ENCODE measurements at places on chromosomes 11 and 22.

GRCh38 chr11:1126935-1127663 is 30.7 kb upstream of the MUC5AC start:
- no peak for DNase-seq

GRCh38 chr11:122343210-122343609 is 227.2 kb upstream of the BLID start:
- DNase-seq: no peak

DNA sequence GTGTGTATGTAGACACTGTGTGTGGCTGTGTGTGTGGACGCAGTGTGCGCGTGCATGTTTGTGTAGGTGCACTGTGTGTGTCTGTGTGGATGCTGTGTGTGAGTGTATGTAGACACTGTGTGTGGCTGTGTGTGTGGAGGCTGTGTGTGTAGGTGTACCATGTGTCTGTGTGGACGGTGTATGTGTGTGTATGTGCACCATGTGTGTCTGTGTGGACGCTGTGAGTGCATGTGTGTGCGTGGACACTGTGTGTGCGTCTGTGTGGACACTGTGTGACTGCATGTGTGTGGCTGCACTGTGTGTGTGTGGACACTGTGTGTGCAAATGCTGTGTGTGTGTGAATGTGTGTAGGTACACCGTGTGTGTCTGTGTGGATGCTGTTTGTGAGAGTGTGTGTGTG is 10.3 kb downstream of the TRPM5 start:
- no peak for DNase-seq

DNA sequence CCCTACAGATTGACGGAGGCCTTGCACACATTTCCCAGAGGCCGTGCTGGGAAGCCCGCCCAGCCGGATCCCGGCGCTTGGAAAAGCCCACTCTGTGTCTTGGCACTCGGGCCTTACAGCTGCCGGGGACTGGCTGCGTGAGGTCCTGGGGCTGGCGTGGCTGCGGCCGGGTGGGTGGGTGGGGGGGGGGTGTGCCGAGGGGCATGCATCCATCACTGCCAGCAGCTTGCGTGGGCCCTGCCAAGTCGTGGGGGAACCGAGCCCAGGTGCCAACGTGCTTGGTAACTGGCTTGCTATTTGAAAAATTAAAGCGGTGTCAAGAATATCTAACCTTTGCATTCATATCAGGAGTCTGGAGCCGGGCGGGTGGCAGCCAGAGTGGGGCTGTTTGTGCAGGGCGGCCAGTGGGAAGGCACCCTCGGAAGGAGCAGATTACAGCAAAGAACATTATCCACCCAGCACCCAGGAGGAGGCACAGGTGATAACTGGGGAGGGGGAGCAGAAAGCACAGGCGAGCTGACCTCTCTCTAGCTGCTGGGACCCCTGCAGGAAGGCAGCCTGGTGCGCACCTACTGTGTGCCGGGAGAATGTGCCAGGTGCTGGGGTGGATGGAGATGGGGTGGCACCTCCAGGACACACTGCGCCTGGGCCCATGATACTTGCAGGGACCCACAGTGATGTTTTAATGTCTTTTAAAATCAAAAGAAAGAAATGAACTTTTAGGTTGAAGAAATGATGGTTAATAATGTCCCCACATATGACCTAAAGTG is 28.5 kb upstream of the SMIM38 start:
- peak; percentile 34 for DNase-seq

DNA sequence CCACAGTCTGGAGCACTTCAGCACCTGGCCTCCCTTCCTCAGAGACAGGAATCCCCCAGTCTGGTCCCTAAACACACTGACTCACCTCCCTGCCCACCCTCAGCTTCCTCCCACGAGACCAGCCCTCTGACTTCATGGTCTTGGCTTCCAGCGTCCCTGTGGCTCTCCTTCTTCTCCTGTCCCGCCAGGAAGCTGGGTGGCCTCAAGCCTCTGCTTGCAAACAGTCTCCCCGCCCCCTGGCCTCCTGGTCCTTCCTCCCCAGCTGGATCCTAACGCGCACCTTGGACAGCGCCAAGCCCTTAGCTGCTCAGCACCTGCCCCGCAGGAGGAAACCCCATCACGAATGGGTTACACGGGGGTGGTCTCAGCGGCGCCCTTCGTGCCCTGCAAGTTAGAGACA is 4.5 kb downstream of the NCF4 start:
- DNase-seq: no peak

DNA sequence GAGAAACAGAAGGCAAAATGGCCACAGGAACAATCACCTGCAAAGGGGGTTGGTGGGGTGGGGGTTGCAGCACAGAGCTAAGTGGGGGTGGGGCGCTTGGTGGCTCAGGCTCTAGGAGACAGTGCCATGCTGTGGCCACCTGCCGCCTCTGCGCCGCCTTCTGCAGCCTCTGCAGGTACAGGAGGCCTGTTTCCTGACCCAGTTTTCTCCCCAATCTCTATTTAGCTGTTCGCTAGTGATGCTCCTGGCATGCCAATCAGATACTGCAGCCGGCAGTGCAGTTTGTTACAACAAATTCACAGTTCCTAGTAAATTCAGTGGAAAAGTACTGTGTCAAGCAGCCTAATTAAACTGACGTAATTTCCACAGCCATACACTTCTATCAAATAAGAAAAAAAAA is 106.4 kb downstream of the SERGEF start:
- peak; percentile 80 for DNase-seq

DNA sequence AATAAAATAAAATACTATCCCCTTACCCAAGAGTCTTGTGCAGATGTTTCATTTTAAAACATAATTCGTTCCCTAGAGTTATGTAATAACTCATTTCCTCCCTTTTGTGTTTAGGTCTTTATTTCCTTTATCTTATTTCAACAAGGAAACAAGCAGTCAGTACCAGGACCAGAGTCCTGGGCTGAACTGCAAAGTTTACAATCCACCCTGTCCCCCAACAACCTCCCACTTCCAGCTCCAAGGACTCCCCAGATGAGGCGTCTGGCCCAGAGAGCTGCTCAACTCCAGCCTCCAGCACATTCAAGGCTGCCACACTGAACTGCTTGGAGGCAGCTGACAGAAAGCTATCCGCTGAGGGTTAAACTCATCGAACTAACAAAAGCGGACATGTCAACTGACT is 4.5 kb downstream of the POLDIP3 start:
- DNase-seq: no peak

- DNase-seq: no peak
Measured at GRCh38 chr11:61782299-61782698, 10.1 kb downstream of the TMEM258 start.

- DNase-seq: no peak
Measured at GRCh38 chr22:38861927-38862326, 10.1 kb downstream of the CBX6 start.

DNA sequence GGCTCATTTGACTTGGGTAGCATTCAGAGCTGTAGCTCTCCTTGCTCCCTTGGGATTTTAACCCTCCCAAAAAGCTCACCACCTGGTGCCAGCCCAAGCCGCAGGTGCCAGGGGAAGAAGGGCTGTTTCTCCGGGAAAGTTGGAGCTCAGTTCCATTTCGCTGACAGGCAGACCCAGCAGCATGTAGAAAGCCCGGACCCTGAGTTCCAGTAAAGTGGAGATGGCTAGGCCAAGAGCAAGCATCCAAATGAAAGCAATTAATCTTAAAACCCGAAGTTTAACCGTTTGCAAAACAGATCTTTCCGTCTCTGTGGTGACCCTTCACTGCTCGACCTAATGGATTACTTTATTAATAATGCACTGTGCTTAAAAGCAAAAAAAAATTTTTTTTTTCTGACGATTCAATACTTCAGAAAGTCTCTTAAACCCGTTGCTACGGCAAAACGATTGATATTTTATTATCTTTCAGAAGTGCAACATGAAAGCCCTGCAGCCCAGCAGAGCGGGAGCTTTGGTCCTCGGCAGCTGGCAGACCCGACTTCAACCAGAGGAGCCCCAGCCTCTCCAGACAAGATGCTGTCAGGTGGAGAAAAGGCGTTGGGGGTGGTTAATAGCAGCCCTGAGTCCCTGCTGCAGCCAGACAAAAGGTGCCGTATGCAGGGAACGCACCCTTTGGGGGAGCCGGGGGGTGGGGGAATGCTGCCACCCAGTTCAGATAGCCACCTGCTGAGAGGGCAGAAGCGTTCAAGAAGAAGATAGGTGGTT is 3.3 kb downstream of the LMO1 start:
- DNase-seq: no peak

- no peak for DNase-seq
Measured at GRCh38 chr22:27785831-27786230, 15.7 kb downstream of the MN1 start.

DNA sequence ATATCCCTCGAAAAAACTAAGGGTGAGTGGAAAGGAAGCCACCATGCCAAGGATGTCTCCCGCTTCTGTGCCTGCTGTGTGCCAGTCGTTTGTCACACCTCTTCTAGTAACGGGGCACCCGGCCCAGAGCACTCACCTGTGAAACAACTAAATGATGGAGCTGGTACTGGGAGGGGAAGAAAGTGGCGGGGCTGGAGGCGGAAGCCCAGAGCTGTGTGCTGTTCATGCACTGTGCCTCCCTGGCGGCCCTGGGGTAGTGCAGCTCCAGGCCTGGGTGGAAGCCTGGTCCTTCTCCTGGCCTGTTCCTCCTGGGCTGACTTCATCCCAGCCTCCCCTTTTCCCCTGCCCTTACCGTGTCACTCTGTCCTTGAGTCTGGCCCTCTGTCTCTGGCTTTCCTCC is 130.2 kb downstream of the CEP164 start:
- DNase-seq: no peak

- DNase-seq: no peak
Measured at GRCh38 chr11:2928605-2929530, at the start of gene PHLDA2. PHLDA2 (minus strand) TSS chr11:2929420; CDS start chr11:2929364, 56 bp downstream.

- peak; percentile 70 for DNase-seq
Measured at GRCh38 chr11:68010090-68011041, at the start of gene ALDH3B1. ALDH3B1 (plus strand) TSS chr11:68010327; CDS start chr11:68015298, 4,971 bp downstream.

GRCh38 chr11:102683277-102683676 is 22.3 kb downstream of the MMP27 start:
- no peak for DNase-seq

GRCh38 chr11:62611705-62612365 is 740 bp downstream of the EML3 start:
- peak; percentile 25 for DNase-seq

- no peak for DNase-seq
Measured at GRCh38 chr11:96101146-96101545, 177.2 kb upstream of the MTMR2 start.

- no peak for DNase-seq
Measured at GRCh38 chr11:100353083-100353482, 334.0 kb upstream of the ARHGAP42 start.

DNA sequence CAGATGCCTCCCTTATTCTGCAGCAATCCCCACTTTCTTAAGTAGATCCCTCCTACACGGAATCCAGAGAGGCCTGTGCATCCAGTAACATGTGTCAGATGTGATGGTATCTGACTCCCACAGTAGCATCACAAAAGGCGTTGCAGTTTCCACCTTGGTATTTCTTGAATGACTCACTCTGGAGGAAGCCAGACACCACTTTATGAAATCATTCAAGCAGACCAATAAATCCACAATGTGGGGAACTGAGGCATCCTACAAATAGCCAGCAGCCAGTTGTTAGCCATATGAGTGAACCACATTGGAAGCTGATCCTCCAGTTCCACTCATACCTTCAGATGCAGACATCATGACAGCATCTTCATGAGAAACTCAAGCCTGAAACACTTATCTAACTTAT is 798.1 kb downstream of the OPCML start:
- no peak for DNase-seq

DNA sequence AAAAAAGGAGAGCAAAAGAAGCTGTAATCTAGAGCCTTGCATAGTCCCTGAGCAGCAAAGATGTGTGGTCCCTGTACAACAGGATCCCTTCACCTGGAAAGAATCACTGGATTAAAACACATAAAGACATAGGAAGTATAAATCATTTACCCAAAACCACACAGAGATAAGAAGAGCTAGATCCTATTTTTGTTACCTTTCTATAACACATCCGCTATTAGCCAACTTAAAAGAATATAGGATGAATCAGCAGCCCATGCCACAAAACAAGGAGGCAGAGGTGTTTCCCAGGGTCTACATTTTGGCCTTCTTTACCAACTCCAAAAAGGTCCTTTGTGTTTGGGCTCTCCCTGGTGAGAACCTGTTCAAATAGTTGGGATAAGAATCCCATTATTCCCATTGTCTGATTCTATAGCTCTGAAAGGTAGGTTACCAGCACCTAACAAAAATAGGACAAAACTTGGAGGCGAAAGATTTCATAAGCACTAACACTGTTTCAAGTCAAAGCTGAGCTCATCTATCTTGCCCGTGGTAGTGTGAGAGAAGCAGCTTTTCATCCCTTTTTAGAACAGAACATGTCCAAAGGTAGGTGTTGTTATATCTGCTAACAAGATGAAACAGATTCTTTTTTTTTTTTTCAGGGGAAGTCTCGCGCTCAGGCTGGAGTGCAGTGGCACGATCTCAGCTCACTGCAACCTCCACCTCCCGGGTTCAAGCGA is 26.8 kb downstream of the PAK1 start:
- no peak for DNase-seq

- DNase-seq: no peak
Measured at GRCh38 chr11:10606536-10607208, 38.2 kb upstream of the LYVE1 start.

DNA sequence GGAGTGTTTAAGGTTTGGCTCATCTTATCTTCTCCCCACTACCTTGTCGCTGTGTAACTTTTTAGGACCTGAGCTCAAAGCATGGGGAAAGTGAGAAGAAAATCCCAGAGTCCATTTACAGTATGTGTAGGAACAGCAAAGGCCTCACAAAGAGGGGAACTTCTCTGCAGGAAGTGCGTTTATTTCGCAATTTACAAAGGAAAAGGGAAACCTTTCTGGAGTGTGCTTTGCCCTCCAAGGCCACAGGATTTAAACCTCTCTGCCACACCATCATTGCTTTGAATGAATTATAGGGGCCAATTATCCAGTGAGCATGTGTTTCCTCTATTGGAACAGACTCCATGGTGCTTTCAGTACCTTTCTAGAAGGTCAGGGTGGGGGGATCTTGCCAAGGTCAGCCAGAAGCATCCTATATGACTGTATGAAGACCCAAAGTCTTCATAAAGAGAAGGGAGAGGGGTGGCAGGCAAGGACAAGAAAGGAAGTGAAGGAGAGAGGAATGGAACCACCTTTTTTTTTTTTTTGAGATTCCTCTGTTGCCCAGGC is 68.1 kb upstream of the LMO2 start:
- no peak for DNase-seq

- no peak for DNase-seq
Measured at GRCh38 chr11:92687724-92688123, 281.7 kb upstream of the MTNR1B start.

Data from caudate nucleus (tissue), 63 donors.